ENCODE measurements at places on chromosomes 13 and 19.

DNA sequence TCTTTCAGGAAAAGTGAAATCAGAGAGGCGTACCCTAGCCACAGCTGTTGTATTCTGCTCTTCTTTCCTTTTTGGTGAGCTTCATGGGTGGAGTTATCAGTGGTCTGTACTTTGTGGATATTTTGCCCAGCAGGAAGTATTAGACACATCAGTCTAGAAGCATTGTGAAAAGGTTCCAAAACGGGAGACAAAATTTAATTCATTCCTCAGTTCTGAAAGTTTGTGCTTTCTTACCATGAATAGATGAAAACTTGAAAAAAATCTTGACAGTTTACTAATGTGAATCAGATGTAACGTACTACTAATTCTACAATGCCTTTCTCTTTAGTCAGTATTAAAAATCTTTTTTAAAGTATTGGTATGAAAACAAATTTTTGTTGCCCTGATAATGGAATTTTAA lies 116.8 kb downstream of the DNAJC3 start:
- no peak for DNase-seq

DNA sequence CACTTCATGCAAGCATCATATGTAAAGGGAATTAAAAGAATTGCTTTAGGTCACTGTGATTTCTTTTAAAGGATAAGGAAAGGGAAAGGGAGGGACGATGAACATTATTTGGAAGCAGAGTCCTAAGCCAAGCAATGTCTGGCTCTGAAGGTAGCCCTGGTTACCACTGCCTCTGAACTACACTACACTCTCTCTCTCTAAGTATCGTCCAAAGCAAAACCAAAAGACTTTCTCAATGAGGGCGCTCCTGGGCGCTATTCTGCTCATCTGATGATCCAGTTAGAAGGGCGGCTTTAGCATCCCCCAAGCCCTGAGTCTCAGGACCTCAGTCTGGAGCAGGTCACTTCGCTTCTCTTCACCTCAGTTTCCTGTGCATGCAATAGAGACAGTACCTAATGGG lies 26.2 kb downstream of the FOXO1 start:
- DNase-seq, result no peak

DNA sequence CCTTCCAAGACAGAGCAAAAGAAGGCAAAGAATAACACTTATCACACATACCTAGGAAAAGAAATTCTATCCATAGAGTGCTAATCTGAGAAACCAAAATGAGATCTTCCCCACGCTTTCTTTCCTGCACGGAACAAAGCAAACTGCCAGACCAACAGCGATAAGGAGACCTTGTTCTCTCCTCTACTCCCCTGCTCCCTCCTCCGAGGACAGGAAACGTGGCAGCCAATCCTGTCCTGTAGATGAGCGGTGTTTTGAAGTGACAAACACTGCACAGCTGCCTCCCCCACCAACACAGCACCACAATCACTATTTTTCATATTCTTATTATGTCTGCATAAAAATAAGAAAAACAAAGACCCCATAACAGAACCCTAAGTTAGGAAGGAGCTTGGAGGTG lies 113.9 kb upstream of the IRS2 start:
- no peak for DNase-seq

GRCh38 chr19:52734331-52734892 lies 432 bp downstream of the ZNF611 start:
- no peak for DNase-seq

GRCh38 chr13:24632382-24633121 lies 47.7 kb upstream of the ATP12A start:
- DNase-seq, result no peak

GRCh38 chr13:48709213-48709612 lies 55.5 kb downstream of the CYSLTR2 start:
- no peak for DNase-seq

DNA sequence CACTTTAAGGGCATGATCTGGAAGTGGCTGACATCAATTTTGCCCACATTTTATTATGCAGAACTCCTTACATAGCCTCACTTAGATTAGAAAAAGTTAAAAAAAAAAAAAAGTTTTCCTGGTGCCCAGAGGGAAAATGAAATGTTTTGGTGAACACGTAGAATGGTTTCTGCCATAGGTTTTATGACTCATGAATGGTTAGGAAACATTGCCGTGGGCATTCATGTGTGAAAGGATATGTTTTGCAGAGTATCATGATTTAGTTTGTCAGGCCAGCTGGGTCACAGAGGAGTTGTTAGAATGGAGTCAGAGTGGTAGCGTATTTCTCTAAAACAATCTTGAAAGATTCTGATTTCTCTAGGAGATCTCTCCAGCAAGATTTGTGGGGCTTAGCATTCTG lies 133.8 kb downstream of the MRPL57 start:
- DNase-seq, result no peak

DNA sequence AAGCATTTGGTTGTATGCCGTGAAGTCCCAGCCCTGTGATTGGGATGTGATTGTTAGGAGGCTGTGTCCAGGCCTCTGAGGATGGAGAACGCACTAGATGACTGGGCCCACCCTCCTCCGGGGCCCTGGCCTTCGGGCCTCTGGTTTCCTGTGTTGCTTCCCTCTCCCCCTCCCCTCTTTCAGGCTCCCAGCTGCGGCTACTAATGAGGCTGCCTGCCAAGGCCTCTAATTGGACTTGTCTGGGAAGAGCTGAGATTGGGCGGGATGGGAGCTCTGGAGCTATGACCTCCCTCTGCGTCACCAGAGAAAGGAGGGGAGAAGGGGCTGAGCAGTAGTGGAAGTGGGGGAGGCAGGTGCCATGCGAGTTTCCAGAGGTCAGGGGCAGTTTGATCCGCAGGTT lies 9.9 kb downstream of the PTH2 start:
- no peak for DNase-seq

DNA sequence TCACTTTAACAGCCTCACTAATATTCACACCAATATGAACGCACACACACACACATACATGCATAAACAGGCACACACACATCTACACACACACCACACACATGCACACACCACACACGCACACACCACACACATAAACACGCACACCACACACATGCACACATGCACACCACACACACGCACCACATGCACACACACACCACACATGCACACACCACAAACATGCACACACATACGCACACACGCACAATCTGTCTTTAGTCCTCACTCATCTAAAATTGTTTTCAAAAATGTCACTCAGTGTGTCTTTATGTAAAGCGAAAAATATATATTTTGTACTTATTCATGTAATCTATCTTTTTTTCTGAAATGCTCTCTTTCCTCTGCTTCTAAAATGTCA lies 158.1 kb upstream of the SGCG start:
- no peak for DNase-seq

DNA sequence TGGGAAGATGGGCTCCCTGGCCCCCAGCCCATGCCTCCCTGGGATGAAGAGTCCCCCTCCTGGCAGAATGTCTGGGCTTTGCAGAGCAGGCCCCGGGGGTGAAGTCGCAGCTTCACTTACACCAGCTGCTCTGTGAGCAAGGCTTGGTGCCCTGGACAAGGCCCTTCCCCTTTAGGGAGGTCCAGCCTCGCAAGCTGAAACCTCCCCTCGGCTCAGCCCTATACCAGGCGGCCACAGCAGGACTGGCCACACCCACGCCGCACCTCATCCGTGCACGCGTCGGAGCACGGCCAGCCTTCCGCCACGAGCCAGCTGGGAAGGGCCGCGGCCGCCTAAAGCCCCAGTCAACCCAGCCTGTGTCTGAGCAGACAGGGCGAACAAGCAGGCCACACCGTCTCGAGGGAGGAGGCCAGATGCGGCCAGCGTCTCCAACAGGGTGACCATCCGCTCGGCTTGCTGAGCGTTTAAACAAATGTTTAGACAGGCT lies 83.2 kb upstream of the MCF2L start:
- no peak for DNase-seq

GRCh38 chr13:106573868-106574267 lies 5.9 kb upstream of the ARGLU1 start:
- DNase-seq, result no peak

DNA sequence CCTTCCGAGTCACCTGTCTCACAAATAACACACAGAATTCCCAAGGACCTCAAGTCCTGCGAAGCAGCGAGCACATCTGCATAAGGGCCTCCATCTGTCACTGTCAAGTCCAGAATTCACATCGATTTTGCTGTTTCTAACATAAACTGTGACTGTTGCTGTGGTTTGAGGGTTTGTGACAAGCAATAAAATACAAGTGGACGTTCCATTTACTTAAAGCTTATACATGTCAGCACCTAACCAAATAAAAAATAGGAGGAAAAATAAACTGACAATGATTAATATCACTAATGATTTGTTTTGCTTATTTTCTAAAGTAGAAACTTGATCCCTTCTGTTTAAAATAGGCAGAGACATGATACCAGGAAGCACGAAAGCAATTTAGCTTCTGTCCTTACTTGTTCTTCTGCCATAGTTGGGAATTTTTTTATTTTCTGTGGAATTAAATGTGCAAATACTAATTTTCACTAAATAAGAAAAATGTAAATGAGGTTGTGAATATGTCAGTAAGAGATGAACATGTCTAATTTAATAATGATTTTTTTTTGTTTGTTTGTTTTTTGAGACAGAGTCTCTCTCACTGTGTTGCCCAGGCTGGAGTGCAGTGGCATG lies 279.1 kb downstream of the FGF9 start:
- no peak for DNase-seq

DNA sequence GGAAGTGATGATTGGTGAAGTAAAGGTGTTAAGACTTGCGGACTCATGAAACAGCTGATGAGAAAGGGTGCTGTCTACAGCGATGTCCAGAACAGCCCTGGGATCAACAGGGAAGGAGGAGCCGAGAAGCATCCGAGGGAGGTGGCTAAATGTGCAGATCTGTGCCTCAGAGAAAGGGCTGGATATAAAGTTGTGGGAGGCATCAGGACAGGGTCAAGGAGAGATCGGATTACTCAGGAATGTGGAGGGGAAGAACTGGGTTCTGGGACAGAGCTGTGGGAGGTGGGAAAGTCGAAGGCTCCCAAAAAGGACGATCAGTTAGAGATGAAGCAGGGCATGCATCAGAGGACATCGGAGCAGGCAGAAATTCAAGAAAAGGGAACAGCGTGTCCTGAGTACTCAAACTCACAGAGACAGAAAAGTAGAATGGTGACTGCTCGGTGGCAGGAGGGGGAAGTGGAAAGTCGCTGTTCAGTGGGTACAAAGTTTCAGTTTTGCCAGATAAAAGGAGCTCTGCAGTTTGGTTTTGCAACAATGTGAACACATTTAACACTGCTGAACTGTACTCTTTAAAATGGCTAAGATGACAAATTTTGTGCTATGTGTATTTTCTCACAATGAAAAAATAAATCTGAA lies 1.9 kb downstream of the SIGLEC14 start:
- DNase-seq, result no peak

DNA sequence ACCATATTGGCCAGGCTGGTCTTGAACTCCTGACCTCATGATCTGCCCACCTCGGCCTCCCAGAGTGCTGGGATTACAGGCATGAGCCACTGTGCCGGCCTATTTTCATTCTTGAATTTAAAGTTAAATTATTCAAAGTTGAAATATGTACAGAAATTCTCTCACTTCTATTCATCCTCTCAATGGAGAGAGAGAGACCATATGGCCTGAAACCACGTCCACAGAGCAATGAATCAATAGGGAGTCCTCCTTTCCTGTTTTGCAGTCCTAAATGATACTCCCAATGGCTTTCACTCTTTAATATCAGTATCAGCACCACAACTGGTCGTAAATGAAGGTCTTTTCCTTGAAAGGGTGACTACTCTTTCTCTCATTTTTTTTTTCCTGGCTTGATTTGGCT lies 30.5 kb upstream of the KCTD4 start:
- DNase-seq, result no peak

DNA sequence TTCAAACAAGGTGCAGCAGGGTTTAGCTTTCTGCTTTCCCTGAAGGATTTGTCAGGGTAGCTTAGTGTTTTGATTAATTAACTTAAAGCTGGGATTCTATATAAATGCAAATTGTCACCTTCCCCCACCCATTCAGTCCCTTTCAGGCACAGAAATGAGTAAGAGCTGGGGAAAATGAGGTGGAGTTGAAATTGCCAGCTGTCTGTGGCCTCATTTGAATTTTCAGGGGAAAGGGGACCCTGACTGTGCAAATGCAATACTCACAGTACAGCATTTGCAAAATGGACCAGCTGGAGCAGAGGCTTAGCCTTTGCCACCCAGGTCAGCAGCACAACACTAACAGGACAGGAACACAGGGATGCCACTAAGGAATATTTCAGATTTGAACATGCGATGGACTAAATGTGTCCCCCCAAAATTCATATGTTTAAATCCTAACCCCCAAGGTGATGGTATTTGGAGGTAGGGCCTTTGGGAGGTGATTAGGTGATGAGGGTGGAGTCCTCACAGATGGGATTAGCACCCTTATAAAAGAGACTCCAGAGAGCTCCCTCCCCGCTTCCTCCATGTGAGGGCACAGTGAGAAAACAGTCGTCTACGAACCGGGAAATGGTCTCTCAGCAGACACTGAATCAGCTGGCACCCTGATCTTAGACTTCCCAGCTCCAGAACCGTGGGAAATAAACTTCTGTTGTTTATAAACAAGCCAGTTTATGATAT lies 59.5 kb upstream of the CYSLTR2 start:
- DNase-seq, result no peak

DNA sequence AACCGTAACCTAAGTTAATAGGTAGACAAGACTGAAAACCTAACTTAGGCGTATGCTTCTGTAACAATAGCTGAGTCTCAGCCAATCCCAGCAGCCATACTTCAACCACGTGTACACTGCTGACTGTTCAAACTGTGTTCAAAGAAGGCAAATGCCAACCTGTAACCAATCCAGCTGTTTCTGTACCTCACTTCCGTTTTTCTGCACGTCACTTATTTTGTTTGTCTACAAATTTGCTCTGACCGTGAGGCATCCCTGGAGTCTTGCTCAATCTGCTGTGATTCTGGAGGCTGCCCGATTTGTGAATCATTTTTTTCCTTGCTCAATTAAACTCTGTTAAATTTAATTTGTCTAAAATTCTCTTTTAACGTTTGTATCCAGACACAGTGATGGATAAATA lies 59.2 kb downstream of the EDNRB start:
- DNase-seq, result no peak

GRCh38 chr19:18196511-18196845 lies 3.5 kb downstream of the MPV17L2 start:
- DNase-seq, result no peak

- DNase-seq, result peak; percentile 66
Observed at GRCh38 chr13:113816946-113817859, 46.7 kb downstream of the GAS6 start.

DNA sequence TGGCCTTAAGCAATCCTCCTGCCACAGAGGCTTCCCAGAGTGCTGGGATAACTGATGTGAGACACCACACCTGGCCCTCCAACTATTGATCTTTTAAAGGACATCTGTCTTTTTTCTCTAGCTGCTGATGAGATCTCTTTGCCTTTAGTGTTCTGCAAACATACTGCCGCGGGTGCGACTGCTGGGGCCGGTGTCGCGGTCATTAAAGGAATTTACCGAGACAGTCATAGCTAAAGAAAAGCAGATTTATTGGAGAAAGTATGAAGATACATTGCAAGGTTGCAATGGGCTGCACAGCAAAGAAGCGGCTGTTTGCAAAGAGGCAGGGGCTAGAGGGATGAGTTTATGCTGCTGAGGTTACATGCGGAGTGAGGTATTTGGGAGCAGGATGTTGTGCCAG lies 31.2 kb upstream of the LRRC4B start:
- no peak for DNase-seq

Data from stimulated activated CD8-positive, alpha-beta memory T cell treated with anti-CD3 and anti-CD28 coated beads, Interleukin-4, amount 100 ng/mL, for 4 hours (primary cell).